ENCODE measurements at places on chromosomes 4 and X.

GRCh38 chr4:74999714-75000309 is 66.9 kb downstream of the PARM1 start:
- no peak for DNase-seq

- peak; percentile 74 for DNase-seq
These were observed 50.0 kb downstream of the IQCM start for GRCh38 chr4:149765630-149766029.

DNA sequence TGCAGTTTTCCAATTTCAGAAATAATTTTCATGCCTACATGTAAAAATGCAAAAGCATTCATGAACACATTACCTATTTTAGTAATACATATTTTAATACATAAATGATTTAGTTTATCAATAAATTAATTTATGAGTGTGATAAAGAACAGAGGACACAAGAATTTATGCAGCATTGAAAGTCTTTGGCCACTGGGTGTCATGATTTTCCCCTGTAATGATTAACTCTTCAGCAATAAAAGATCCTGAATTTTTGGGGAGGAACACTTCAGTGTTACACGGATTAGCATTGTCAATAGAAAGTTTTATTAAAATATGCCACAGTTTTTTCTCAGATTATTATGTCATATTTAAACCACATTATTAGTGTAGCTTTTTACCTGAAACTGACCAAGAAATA is 8.6 kb upstream of the VCX2 start:
- no peak for DNase-seq

DNA sequence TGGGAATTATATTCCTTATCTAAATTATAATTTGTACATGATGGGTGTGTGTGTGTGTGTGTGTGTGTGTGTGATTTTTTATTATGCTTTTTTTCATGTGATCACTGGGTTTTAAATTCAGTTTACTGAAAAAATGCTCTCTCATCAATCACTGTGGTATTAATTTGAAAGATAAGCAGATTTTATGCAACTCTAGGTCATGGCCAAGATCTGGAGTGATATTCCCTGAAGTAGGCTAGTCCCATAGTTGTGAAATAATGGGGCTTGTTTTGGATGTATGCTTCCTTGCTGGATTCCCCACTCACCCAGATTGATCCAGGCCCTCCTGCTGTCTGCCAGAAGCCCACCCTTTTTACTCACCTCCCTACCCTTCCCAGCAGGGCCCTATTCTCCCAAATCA is 22.0 kb upstream of the PGRMC2 start:
- no peak for DNase-seq

- no peak for DNase-seq
These were observed 36.4 kb downstream of the EDA2R start for GRCh38 chrX:66602381-66602938.

Data from EL (cell line).